Small intestine (tissue), 16 donors: ENCODE measurements at places on chromosomes 7 and 10. TPM values are rescaled to one million over a fixed set of nuclear protein-coding genes. Genes with fewer than 3 reads are reported as not detected.

- DNase-seq: no peak
These were observed 9.9 kb upstream of the SMKR1 start for GRCh38 chr7:129492391-129492790.

GRCh38 chr10:112958275-112958995 lies 8.4 kb downstream of the TCF7L2 start:
- no peak for DNase-seq

DNA sequence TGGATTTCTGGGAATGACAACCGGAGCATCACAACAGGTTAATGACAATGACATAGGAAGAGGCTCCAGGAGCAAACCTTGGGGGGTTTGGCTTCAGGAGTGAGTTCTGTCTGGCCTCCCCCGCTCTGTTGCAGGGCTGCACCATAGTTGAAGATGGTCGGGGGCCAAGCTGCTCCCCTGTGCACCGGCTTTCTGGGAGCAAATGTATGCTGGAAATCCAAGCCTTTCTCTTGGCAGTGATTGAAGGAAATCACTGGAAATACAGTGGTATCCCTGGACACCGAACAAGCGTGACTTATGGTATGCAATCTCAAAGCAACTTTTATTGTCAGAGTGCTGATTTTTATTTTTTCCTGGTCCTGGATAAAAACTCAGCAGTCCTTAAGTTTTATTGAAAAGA lies 251.9 kb upstream of the ZNF32 start:
- DNase-seq: no peak

DNA sequence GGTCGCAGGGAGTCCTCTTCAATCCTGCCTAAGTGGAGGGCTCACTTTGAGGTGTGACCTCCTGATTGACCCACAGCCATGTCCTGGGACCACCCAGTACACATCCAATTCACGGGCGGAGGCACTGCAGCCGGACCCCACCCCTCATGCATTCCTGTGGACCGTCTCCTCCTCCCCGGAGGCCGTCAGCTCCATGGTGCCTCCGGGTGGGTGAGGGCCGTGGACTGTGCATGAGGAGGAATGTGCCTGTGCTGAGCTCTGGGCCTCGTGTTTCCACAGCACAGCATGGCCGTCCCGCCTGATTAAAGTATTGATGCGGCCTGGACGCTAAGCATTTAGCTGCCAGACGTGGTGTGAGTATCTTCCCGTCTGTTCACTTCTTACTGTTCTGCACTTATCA lies 52.8 kb downstream of the CFAP46 start:
- no peak for DNase-seq

Gene MORN4
- 4.0 TPM for polyA plus RNA-seq

DNA sequence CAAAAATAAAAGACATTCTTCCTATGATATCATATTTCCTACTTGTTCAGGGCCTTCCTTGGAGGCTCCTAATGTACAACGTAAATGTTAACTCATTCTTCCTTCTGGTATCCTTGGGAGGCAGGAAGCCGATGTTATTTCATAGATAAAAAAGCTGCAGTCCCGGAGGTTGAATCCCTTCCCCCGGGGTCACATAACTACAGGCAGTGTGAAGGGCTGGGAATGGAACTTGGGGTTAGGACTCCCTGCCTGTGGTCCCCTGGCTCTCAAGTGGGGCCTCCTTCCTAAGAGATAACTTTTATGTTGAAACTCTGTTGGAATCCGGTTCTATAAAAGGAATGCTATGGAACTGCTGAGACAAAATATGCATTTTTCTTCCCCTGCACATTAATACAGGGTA lies 14.9 kb upstream of the CCDC3 start:
- DNase-seq: no peak

GRCh38 chr7:140159497-140159896 lies 17.3 kb downstream of the KDM7A start:
- DNase-seq: no peak

Gene SLC26A5
- not detected for polyA plus RNA-seq
